HS-5 (cell line): ENCODE measurements at places on chromosomes 2 and 18.

- no peak for DNase-seq
These were observed 26.3 kb downstream of the PROKR1 start for GRCh38 chr2:68669651-68670050.

GRCh38 chr2:11329776-11330175 lies 14.7 kb downstream of the ROCK2 start:
- peak; percentile 69 for DNase-seq

GRCh38 chr2:182379241-182379640 lies 47.6 kb downstream of the PDE1A start:
- no peak for DNase-seq

DNA sequence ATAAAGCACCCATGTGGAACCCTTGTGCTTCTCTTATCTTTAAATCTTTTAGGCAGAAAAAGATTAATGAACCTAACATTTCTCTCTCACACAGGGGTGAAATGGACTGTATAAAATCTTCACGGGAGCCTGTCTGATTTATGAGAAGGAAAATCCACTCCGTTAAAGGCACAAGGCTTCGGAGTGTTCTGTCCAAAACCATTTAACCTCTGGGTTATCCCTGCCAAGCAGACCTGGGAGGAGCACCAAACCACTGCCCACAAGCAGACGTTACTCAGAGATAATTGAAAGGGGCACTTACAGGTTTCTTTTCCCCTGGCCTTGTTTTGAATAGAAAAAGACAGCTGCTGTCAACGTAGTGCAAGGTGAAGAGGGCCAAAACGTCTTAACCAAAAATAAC lies 184.4 kb upstream of the DOK6 start:
- DNase-seq = no peak

DNA sequence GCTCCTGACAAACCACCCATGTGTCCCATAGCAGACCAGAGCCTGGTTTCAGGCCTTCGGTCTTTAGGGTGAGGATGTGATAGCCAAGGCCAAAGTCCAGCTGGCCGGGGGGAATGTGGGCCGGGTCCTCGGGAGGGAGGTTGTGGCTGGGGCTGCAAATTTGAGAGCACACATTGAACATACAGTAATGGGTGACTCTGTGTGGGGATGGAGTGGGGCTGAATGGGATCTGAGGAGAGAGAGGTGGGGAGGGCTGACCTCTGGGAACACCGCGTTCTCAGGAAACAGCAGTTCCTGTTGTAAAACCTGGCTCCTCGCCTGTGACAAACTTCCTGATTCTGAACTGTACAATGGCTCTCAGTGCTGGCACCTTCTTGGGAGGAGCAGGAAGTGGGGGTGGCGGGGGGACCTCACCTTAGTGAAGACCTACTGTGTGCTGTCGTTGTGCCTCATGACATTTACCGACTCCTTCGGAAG lies 48.8 kb downstream of the MCFD2 start:
- no peak for DNase-seq

DNA sequence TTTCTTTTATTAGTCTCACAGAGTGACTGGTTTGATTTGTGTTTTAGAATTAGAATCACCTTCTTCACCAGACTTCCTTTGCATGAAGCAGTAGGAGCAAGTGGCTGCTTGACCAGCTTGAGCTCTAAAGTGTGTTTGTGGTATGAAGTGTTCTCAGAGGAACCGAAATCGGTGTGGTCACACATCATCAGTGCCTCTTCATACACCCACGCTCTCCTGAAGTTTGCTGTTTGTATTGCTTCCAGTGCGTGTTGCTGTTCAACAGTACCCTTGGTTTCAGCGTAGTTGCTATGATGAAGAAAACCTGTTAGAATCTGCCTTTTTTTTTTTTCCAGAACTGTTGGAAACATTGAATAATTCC lies 77.9 kb downstream of the LIMS1 start:
- DNase-seq = no peak

DNA sequence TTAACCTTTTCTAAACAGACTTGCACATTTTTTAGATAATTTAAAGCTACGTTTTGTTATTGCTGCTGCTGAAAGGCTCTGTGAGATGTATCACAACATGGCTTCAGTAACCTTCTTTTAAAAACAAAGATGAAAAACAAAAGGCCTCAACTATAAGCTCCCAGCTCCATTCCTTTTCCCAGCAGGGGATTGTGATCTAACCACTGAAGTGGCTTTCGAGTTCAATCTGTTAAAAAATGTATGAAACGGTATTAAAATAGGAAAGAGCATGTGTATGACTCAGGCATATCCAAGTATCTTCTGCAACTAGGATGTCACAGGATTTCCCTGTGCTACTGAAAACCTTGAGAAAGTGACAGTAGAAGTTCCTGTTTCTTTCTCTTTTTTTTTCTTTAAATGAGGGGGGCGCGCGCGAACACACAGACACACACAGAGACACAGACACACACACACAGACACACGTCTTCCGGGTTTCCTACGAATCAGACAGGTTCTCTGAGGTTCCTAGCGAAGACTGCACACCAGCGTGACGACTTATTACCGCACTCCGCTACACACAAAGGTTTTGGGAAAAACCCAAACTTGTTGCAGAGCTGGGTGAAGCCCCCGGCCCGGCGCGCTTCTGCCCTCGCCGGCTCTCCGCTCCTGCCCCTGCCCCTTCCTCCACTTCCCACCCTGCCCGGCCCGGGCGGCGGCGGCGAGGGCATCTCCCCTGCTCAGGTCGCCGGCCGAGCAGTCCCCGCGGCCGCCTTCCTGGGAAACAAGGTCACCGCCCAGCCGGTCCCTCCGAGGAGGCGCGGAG lies 86.8 kb downstream of the RBMS1 start:
- DNase-seq = no peak

DNA sequence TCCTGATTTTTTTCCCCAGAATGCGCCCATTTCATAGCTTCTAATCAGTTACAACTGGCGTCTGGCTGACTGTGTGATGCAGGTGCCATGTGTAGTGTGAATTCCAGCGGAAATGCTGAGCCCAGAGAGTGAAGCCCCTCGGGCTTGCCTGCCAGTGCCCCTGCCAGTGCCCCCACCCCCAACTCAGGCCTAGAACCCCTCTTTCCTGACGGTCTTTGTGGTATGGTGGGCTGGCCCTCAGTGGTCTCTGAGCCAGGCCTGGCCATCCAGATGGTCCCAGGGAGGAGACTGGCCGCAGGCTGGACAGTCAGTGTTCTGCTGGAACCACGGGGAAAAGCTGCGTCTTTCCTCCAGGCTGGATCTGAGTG lies 3.1 kb downstream of the RAMP1 start:
- no peak for DNase-seq

- DNase-seq = no peak
These were observed 117.3 kb upstream of the TTC39C start for GRCh38 chr18:23897291-23897690.

- no peak for DNase-seq
These were observed 238.2 kb downstream of the GCA start for GRCh38 chr2:162581959-162582798.

DNA sequence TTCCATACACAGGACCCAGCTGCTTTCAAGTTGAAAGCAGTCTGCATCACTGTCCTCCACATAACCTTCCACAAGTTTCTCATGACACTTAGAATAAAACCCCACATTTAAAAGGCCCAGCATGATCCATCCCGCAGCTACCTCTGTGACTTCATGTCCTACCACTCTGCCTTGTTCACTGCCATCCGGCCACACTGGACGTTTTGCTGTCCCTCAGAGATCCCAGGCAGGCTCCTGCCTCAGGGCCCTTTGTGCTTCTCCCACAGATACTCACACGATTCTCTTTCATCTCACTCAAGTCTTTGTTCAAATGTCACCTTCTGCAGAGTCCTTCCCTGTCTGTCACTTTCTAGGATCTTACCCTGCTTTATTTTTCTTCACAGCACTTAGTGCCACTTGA lies 232.9 kb upstream of the BOD1L2 start:
- DNase-seq = no peak

DNA sequence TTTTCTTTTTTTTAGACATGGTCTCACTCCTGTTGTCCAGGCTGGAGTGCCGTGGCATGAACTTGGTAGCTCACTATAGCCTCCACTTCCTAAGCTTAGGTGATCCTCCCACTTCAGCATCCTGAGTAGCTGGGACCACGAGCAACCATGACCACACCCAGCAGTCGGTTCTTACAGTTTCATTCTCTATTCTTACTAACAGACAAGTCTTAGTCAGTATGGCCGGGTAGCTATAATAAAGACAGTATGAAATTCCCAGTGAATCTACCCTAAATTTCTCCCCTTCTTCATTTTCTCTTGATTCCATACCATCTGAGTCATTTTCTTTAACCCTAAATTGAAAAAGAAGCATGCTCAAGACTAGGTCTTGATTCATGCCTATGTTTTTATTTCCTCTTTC lies 775.3 kb upstream of the NRXN1 start:
- DNase-seq = no peak

DNA sequence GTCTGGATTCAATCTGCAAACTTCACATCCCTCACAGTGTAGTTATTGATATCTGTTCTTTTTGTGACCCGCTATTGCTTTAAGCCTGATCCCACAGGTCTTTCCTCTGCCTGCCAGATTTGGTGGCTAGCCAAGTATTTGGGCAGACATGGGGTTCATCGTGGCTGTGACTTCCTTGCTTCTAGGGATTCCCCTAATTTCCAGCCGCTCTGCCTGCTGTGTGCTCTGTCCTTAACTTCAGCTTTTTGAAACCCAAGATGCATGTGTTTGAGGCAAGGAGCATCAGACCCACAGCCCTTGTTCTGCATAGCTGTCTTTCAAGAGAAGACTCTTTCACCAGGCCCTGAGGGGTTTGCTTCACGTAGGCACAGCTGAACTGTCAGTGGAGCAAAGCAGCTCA lies 54.2 kb downstream of the NCAPH start:
- DNase-seq = no peak

- no peak for DNase-seq
These were observed 105.3 kb downstream of the GORASP2 start for GRCh38 chr2:171034315-171034714.
